Activated T-helper 17 cell treated with anti-CD3 and anti-CD28 coated beads, Interleukin-2, amount 50 U/mL, for 72 hours (primary cell): ENCODE measurements at places on chromosomes 2 and 18. TPM values are rescaled to one million over a fixed set of nuclear protein-coding genes. Genes with fewer than 3 reads are reported as not detected.

Gene COL5A2
- 0.77 TPM for total RNA-seq

Gene EPB41L5
- 2.4 TPM for total RNA-seq

Gene C2orf66
- 1.0 TPM for total RNA-seq

Gene RFX8
- 0.45 TPM for total RNA-seq

Gene NETO1
- not detected for total RNA-seq

Gene EML6
- 1.4 TPM for total RNA-seq

Gene MAP4K4
- total RNA-seq = 54.9 TPM

Gene GLI2
- total RNA-seq = not detected

Gene RAB6C
- not detected for total RNA-seq

Gene SMPD4
- total RNA-seq = 105 TPM

Gene FAHD2B
- 13.7 TPM for total RNA-seq
